ENCODE measurements at places on chromosomes 3 and 15.
A peak's percentile ranks its signal among the peaks of the same experiment; 100 is the strongest.

DNA sequence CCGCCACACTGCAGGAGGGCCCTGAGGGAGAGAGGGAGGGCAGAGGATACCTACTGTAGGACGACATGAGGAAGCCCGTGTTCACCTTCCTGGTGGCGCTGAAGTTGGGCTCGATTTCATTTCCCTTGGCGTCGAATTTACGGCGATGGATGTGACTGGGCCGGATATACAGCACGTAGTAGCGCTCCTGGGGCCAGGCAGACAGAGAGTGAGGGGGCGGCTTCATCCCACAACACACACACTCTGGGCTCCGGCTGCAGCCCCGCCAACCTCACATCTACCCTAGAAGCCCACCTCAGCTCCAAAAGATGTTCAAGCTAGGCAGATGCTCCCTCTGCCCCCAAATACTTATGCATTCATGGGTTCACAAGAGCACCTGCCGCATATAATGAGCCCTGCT lies 4.5 kb downstream of the ARPIN start:
- no peak for DNase-seq

GRCh38 chr3:110198717-110199587 lies 861.6 kb upstream of the DPPA4 start:
- no peak for DNase-seq

DNA sequence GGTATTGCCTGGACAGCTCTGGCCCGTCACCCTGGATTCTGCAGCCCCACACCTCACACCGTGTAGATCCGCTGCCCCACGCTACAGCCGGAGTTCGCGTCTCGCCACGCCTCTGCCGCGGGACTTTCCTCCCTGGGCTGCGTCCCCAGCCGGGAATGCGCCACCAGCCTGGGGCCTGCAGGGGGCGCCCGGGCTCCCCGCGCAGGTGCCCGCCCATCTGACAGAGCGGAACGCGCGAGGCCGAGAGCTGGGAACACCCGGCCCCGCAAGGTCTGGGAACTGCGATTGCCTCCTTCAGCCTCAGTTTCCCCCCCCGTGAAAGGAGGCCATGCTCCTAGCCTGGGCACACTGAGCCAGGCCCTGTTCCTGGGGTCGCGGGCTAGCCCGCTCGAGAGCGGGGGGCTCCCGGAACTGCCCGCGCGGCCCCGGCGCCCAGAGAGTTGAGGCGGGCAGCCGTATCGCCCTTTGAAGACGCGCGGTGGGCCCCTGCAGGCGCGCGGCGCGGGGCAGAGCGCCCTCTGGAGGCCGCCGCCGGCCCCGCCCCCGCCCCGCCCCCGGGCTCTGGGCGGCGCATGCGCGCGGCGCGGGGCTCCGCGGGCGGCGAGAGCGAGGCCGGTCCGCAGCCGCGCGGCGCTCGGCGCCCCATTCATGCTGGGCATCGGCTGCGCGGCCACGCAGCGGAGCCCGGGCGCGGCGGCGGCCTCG lies at the start of gene PLXNA1:
Gene PLXNA1, plus strand, starts transcription at position 645 of the 705 bp plus-strand sequence. CDS start 5,479 bp downstream, outside the sequence.
- peak; percentile 86 for DNase-seq

GRCh38 chr15:78239811-78240210 lies 5.4 kb upstream of the ACSBG1 start:
- DNase-seq: no peak

DNA sequence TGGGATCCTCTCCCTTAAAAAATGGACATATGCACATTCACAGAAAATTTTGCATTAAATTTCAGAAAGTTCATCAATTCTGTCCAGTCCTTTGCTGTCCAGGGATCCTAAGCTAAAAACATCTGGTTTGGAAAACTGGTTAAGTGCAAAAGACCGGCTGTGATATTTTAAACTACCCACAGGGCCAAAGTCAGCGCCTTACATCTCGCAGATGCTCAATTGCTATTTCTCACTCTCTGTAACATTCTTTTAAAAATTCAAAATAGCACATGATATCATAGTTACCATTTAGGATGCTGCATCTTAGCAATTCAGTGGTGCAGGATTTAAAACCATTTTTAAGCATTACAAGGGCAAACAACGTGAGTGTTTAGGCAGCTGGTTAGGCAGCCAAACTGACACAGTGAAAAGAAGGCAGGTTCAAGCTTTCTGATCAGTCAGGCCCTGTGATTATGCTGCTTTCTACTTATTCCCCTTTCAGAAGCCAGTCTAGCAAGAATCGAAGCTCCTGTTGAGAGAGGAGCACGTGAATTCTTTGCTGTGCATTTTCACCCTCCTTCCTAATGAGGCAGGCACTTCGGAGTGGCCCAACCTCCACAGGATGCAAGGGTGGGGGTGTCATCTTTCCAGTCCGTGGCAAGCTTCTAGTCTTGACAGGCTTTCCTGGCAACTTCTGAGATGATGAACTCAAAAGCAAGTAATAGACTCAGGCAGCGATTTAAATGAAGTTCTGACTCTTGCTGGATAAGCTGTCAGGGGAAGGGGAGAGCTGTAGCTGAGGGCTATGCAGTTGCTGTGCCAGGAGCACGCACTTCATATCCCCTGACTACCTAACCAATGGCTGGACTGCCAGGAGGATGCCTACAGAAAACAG lies 8.8 kb downstream of the PRICKLE2 start:
- DNase-seq: no peak
